IPS DF 19.7 (cell line): ENCODE measurements at places on chromosomes 12 and 14.

GRCh38 chr14:105107351-105107750, 42.1 kb upstream of the GPR132 start:
- no peak for DNase-seq

DNA sequence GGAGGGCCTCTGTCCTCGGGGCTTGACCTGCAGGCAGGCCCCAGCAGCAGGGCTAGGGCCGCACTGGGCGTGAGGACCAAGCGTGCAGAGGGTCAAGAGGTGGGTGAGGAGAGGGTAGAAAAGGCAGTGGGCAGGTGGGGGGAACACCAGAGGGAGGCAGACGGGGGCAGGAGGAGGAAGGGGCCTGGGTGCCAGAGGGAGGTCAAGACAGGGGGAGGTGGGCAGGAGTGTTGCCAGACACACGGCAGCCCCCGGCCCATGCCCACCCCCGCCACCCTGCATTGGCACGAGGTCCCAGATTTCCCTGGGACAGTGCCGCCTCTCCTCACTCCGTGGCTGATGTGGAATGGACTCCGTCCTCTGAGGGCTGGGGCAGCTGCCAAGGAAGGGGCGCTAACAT, 8.2 kb downstream of the TMEM121 start:
- DNase-seq, result no peak

GRCh38 chr12:131266591-131267467, 313.1 kb downstream of the ADGRD1 start:
- DNase-seq, result no peak

- peak; percentile 9 for DNase-seq
These were observed 253.8 kb downstream of the RMST start for GRCh38 chr12:97716356-97716755.

- no peak for DNase-seq
These were observed 157.6 kb upstream of the MDGA2 start for GRCh38 chr14:47833011-47833410.

GRCh38 chr14:24395609-24396582, 2.9 kb upstream of the NYNRIN start:
- DNase-seq, result no peak

DNA sequence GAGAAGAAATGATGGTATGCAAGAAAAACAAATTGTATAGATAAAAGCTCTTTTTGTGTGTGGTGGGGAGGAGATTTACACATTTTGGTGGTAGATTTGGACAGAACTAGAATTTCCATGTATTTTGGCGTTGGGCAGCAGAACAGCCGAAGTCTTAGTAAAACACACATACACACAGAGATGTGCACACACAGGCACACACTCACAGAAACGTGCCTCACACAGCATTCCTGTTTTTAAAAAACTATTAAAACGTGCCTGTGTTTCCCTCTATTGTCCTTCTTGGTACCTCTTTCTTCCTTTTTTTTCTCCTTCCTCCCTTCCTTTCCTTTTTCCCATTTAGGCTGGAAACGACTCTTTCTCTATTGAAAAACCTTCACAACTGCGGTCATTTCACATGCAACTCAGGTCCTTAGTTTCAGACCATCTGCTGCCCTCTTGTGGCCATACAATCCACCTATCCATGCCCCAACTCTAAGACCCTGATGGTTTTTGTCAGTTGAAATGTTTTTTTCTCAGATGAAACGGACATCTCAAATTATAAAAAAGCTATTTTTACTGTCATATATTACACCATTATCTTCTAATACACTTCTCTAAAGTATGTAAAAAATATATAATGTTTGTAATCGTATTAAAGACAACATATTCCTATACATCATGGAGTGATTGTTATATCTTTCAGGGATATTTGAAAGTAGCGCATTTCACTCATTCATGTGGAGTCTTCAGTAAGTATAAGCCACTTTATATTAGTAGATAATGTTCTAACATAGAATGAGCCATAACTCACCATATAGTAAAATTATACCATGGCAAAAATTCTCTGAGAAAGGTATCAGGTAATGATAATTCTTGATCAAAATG, 386.7 kb upstream of the NOVA1 start:
- peak; percentile 28 for DNase-seq

- no peak for DNase-seq
These were observed 39.2 kb downstream of the BCAT1 start for GRCh38 chr12:24909667-24910066.

- no peak for DNase-seq
These were observed 556.7 kb upstream of the FBXO33 start for GRCh38 chr14:39988939-39989338.

- no peak for DNase-seq
These were observed 7.3 kb upstream of the BATF start for GRCh38 chr14:75514673-75515628.

DNA sequence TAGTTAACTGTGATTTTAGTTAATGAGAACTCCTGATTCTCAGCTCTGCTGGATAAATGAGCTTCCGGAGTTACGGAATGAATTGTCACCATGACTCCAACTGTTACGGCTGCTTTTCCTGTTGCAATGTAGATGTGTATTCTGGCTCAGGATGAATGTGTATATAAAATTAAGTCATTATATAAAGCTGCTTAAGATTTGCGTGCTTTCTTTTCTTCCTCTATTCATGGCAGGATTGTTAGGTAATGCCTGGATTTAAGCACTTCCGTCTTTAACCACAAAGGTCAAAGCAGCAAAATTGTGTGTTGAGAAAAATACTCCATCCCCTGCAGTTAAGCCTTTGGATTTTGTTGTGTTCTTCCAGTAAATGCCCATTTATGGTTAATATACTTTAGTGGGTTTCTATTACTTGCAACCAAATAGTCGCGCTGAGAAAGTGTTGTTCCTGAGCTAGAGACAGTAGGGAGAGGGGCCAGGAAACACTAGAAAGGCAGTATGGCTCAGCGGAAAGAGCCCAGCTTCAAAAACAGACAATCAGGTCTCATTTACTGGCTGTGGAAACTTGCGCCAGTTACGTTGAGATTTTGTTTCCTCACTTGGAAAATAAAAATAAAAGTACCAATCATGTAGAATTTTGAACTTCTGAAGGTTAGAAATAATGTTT, 9.4 kb upstream of the CCDC175 start:
- no peak for DNase-seq

GRCh38 chr14:34971381-34971780, 11.4 kb upstream of the SRP54 start:
- no peak for DNase-seq

GRCh38 chr12:90321369-90321768, 612.7 kb upstream of the ATP2B1 start:
- DNase-seq, result no peak

- no peak for DNase-seq
These were observed 221.5 kb downstream of the PDZRN4 start for GRCh38 chr12:41409628-41410027.

DNA sequence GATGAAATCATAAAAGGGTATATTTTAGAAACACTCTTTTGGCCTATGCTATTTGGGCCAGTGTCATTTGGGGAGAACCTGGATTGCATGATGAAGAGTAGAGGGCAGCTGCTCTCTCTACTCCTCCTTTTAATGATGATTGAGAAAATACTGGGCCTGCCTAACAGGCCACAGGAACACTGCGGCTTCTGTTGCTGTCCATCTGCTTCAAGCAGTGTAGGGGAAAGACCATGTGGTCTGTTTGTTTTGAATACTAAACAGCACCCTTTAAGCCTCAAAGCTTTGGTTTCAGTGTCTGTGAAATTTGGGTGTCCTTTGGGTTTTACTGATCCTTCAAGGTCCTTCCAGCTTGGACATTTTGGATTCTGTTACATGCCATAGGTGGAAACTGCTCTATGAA, 78.0 kb downstream of the TTC6 start:
- no peak for DNase-seq

GRCh38 chr12:87930627-87931026, 98.6 kb downstream of the C12orf50 start:
- DNase-seq, result no peak

DNA sequence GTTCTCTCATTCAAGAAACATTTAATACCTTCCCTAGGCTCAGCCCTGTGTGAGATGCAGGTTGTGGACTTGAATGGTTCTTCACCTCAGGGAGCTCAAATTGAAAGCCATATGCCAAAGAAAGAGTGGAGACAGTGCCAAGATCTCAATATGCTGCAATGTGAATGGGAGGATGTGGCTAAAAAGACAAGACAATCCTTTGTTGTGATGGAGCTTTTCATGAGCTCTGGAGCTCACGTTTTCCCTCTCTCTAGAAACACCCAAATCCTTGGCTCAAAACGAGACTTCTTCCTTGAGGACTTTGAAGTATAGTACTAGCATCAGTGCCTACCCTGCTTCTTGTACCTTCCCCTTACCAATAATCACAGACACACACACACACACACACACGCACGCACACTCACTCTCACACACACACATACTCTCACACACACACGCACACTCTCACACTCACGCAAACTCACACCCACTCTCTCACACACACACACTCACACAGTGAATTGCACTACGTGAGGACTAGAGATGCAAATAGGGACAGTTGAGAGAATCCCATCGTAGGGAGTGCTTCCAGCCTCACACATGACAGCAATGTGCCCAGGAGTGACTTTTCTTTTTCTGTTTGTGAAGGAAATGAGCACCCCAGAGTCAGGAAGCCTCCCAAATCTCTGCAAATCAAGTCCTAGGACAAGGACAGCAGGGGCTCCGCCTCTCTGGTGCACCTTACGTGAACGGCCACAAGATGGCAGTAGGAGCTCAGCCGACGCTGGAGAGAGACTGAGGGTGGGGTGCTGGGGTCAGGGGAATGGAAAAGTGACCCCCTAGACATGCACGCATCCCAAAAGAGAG, 231.4 kb downstream of the PCNX1 start:
- DNase-seq, result no peak

DNA sequence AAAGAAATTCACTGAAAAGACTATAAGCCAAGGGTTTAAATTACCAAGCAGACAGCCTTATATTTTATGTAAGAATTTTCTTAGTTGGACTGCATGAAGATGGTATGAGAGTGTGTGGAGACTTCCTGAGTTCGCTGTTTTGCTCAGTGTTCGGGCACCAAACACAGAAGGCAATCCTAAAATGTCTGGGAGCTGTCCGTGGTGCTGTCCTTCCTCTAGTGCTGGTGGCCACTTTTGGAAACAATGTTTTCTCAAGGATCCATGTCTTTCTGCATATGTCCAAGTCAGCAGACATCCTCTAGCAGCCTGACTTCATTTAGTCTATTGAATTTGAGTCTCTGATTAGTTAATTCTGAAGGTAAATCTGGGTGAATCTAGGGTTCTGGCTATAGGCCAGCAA, 135.8 kb downstream of the SLC8A3 start:
- no peak for DNase-seq

DNA sequence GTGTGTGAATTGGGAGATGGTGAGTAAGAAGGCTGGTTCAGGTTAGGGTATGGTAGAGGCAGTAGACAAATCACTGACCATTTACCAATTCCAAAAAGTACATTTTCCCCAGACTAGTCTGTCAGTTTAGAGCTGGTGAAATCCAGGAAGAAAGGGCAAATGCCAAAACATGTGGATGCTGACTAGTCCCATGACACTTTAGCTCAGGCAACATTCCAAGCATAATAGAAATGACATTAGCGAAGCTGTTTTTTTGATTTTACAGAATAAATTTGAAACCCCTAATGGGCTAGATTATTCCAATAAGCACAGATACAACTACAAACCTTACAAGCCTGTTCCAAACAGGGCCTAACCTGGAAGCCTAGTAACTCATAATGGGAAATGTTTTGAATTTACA, 884.2 kb downstream of the FLRT2 start:
- DNase-seq, result no peak

DNA sequence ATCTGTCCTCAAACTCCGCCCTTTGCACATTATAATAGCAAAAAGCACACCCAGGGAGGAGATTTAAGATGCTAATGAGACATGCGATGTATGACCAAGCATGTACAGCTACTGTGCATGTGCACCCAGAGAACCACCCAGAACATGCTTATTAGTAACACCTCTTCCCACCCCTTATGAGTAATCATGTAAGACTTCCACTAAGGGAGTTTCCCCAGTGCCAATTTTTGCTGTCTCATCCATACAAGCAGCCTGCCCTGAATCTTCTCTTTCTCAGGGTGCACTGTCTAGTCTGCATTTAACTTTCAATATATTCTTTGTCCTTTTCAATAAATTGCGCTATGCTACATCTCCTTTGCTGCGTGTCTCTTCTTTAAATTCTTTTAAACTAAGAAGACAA, 830.0 kb upstream of the NOVA1 start:
- DNase-seq, result no peak

GRCh38 chr12:40152783-40153383, 47.0 kb upstream of the SLC2A13 start:
- DNase-seq, result no peak

- DNase-seq, result no peak
These were observed 18.0 kb upstream of the NUDT14 start for GRCh38 chr14:105199093-105199492.

DNA sequence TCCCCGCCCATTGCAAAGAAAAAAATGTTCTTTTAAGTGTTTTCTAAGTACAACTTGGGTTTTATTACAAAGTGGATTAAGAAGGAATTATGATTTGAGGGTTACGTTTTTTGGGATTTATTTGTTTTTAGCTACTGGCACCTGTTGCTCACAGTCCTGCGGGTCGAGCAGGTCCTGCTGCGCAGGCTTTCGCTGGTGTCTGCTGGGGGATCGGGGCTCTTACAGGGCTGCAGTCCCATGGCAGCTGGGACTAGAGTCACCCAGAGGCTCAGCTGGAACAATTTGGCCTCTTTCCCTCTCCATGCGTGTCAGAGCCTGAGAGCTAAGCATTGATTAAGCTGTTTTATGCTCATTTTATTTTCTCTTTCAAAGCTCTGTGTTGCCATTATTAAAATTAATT, 55.6 kb upstream of the DYNC1H1 start:
- DNase-seq, result no peak

- DNase-seq, result no peak
These were observed 240 bp downstream of the BTG1 start for GRCh38 chr12:92145481-92145730.

GRCh38 chr12:97288531-97288930, 174.1 kb upstream of the RMST start:
- DNase-seq, result no peak

- no peak for DNase-seq
These were observed 780 bp downstream of the SERPINA4 start for GRCh38 chr14:94562022-94562421.

DNA sequence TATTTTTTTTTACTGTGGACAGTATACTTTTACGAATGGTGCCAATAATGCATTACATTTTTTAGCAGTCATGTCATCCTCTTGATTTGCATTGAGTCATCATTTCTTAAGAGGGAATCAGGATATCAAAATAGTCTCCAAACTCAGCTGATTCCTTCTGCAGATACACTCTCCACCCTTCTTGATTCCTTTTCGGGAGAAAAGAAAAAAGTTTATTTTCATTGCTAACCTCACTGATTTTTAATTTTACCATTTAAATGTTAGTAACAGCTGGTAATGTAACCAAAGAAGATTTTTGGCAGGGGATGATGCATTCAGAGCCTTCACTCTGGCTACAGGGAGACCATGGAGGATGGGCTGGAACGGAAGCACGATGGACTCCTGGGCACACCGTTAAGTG, 47.5 kb downstream of the MRPL42 start:
- no peak for DNase-seq

- no peak for DNase-seq
These were observed 47.2 kb downstream of the PEBP1 start for GRCh38 chr12:118183155-118183554.

DNA sequence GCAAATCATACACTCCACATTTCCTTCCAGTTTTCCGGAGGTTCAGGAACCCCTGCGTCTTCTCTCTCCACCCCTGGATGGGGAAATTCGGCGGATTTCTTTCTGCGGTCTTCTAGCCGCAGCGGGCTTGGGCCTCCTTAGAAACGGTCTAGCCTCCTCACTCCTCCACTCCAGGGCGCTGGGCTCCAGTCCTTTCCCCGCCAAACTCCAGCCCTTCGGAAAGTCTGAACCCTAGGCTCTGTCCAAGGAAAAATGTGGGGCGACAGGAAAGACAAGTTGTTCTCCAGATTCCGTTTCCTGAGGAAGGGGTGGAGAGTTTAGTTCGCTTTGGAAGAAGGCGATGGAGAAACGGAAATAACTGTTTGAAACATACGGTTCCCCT, 1.4 kb upstream of the HOXC10 start:
- no peak for DNase-seq
